Activated CD4-positive, alpha-beta memory T cell treated with anti-CD3 and anti-CD28 coated beads for 36 hours (primary cell): ENCODE measurements at places on chromosomes 11 and 22.

GRCh38 chr22:39825661-39826102 lies 67.9 kb downstream of the ENTHD1 start:
- no peak for DNase-seq

DNA sequence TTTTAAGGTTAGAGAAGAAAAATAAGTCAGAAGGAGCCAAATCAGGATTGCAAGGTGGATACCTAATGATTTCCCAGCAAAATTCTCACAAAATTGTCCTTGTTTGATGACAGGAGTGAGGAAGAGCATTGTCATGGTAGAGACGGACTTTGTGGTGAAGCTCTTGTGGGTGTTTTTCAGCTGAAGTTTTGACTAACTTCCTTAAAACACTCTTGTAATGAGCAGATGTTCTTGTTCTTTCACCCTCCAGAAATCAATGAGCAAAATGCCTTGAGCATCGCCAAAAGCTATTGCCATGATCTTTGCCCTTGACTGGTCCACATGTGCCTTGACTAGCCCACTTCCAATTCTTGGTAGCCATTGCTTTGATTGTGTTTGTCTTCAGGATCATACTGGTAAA lies 20.0 kb downstream of the CALCB start:
- no peak for DNase-seq

GRCh38 chr22:22219140-22219996 lies 25.2 kb upstream of the VPREB1 start:
- no peak for DNase-seq

GRCh38 chr11:70090961-70091381 lies 12.9 kb downstream of the ANO1 start:
- DNase-seq = no peak

DNA sequence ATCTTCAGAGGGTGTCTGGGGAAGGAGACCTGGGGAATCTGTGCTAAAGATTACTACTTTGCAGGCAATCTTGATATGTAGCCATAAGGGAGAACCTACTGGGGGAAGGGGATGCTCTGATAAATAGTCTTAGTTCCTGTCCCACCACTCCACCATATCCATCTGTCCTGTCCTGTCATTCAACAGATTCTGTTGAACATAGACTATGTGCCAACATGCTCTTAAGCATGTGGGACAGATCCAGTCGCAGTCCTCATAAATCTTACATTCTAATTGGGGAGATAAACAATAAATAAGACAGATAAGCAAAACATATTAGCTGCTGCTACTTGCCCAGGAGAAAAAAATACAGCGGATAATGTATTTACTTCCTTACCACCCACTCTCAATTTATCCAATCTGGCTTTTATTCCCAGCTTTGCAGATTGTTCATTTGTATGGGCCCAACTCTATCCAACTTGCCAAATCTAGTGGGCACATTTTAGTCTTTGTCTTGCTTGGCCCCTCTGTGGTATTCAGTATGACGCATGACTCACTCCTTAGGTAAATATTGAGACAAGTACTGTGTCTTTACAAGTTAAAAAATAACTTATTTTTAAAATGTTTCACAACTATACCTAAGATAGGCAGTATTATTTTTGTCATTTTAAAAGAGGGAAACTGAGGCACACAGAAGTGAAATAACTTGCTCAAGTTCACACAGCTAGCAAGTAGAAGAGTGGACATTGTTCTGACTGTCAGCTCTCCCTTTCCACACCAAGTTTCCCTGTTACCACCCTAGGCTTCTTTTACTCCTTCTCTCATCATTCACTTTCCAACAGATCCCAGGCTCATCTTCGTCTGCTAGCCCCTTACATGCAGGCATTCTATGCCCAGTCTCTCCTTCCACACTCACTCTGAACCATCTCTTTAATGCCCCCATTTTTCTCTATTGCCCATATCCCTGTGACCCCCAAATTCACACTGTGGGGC lies 133.6 kb upstream of the SESN3 start:
- no peak for DNase-seq

DNA sequence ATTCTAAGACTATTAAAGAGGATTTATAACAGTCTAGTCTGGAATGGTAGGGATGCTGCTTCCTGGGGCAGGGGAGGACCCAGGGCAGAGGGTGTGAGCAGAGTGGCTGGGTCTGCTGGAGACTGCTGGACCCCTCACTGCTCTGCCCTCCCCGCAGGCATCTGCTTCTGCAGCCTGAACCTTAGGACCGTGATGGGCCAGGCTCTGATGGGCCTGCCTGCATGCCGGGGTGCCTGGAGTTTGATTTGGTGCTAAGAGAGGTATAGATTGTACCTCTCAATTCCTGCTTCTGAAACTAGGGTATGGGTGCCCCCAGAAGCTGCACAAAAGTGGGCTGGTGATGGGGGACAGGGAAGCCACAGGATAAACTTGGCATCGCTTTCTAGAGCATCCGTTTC lies 54.9 kb downstream of the CD82 start:
- no peak for DNase-seq

- DNase-seq = no peak
These were observed 20.5 kb upstream of the ACRV1 start for GRCh38 chr11:125701018-125701610.

- no peak for DNase-seq
These were observed 52.1 kb downstream of the LHFPL7 start for GRCh38 chr22:24894220-24894975.

- no peak for DNase-seq
These were observed 182.8 kb downstream of the KIRREL3 start for GRCh38 chr11:126817523-126818450.
